ENCODE measurements at places on chromosomes 7 and 10.

DNA sequence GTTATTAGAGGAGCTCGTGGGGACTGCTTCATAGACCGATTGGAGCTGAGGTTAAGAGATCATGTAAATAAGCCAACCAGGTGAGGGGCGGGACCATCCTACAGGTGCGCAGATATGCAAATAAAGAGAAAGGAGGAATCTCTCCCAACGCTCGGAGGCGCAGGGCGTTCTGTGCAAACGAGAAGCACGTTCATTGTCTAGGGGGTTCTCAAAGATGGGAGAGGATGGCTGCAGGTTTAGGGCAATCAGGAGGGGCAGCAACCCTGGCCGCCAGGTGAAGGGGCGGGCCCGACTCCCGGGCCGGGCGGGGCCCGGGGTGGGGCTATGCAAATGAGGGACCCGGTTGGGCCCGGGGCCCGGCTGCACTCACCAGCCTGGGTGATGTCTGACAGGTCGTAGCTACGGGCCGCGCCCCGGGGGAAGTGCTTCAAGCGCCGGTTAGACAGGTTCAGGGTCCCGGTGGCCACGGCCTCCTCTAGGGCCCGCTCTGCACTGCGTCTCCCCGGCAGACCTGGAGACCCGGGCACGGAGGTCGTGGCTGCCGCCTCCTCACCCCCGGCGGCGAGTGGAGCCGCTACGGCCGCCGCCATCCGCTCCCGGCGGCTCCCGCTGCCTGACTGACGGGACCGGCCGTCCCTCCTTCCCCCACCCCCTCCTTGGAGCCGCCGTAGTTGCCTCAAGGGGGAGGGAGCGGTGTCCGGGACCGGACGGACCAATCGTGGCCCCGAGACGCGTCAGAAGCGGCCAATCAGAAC, at the start of gene LRCH4:
Gene LRCH4 (minus strand): TSS at position 619 of the 755 bp plus-strand sequence. CDS start 29 bp downstream, at position 590.
- no peak for DNase-seq

GRCh38 chr7:7100432-7100849, 81.9 kb upstream of the C1GALT1 start:
- DNase-seq: no peak

GRCh38 chr10:4099202-4099601, 314.2 kb upstream of the KLF6 start:
- no peak for DNase-seq

DNA sequence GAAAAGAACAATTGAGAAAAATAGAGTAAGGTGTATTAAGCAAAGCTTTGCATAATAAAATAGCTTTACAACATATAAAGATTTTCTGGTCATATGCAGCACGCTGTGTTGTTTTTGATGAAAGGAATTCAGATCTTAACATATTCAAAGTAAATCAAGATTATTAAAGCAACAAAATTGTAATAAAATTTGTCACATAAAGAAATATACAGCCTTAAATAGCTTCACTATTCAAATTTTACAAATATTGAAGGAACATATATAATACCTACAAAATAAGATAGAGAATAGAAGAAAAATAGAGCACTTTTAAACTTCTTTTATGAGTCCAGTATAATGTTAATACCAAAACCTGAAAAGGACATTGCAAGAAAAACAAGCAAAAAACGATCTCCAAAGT, 749.1 kb upstream of the POT1 start:
- DNase-seq: no peak

DNA sequence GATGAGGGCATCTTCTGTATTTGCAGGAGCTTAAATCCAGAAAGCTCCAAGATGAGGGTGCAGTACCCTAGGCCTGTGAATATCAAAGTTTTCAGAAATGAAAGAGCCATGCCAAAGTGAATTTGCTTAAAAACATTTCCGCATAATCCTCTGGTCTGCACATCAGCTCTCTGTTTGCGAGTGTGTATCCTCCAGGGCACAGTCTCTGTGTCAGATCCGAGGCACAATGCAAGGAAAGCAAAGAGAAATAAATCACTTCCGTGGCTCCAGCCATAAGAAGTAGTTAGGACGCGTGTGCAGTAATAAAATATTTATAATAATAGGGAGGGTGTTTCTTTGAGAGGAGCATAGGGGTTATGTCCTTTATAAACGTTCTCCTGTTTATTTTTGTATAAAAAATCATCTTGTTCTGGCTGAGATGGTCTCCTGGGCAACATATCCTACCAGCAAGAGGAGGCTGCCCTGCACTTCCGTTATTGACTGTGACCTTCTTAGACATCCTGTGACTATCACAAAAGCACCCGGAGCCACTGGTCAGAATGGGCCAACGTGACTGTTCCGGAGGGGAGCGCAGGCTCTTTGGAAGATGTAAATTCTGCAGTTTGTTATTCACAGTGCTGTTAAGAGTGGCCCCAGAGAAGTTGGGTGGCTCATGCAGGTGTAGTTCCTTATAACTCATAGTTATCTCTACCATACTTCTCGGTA, 667.6 kb upstream of the FOXK1 start:
- DNase-seq: no peak

DNA sequence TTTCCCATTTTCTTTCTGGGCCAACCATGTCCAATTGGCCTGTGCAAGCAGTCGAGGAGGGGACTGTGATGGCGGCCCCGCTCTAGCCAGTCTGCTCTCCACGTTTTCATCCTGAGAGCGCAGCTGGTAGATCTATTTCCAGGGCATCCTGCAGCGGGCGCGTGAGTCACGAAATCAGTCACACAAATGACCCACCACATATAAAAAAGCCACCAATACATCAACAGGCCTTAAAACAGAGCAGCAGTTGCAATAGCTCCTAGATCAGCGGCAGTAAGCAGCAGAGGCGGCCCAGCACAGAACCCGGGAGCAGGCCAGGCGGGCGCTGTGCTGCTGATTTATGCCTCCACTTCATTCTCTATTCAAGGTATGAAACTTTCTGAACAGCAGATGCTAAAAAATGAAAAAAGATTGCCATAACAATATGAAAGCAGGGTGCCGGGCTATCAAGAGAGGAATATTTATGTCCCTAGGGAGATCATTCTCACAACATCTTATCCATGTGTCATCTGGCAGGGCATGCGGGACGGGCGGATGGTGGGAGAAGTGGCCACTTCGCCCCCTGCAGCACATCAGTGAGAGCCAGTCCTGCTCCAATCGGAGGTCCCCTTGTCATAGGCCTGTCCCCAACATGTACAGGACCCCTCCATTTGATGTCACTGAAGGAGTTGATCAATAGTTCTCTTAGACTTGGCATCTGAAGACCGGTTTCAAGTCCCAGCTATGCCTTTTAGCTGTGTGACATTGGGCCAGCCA, 98.0 kb upstream of the GPR26 start:
- no peak for DNase-seq

- no peak for DNase-seq
Observed at GRCh38 chr7:755413-755805, 28.3 kb upstream of the PRKAR1B start.

GRCh38 chr10:24310104-24310503, 101.2 kb downstream of the KIAA1217 start:
- DNase-seq: no peak

- no peak for DNase-seq
Observed at GRCh38 chr7:123538189-123538714, 3.9 kb upstream of the IQUB start.

DNA sequence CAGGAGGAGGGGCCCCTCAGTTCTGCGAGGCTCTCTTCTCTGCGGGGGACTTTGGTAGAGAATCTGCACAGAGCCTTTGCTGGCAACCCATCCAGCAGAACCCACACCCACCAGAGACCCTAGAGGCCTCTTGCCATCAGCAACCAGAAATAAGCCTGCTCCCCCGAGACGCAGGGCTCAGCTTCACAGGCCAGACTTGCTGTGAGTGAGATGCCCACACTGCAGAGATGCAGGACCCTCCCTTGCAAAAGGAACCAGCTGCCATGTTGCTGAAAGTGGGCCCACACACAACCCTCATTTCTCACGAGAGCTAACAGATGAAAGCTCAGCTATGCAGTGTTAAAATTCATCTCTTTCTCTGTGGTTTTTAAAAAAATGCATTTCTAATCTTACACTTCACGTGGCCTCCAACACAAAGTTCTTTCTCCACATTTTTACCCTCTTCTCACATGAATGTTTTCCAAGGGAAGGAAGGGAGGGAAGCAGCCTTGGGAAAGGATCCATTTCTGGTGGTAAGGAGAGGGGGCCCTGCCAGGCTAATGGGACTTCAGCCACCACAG, 171.6 kb downstream of the CCDC3 start:
- no peak for DNase-seq

DNA sequence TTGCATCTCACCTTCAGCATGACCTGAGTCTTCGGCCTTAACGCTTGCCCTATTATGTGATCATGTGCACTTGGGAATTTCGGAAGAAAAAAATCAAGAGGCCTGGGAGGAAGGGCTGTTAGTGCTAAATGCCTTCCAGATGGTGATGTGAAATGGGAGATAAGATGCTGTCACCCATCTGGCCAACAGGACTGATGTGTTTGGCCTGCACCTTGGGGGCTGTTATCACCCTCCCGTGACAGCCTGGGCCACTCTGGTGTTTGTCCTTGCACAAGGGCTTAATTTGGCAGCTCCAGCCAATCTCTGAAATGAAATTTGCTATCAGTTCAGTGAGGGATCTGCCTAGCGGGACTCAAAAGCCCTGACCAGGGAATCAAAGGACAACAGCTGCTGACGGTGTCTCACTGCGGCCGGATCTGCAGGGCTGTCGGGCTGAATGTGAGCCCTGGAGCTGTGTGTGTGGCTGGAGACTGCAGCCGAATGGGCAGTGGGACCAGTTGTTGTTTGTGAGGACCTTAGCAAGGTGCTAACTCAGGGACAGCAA, 131.4 kb upstream of the BTBD16 start:
- no peak for DNase-seq

DNA sequence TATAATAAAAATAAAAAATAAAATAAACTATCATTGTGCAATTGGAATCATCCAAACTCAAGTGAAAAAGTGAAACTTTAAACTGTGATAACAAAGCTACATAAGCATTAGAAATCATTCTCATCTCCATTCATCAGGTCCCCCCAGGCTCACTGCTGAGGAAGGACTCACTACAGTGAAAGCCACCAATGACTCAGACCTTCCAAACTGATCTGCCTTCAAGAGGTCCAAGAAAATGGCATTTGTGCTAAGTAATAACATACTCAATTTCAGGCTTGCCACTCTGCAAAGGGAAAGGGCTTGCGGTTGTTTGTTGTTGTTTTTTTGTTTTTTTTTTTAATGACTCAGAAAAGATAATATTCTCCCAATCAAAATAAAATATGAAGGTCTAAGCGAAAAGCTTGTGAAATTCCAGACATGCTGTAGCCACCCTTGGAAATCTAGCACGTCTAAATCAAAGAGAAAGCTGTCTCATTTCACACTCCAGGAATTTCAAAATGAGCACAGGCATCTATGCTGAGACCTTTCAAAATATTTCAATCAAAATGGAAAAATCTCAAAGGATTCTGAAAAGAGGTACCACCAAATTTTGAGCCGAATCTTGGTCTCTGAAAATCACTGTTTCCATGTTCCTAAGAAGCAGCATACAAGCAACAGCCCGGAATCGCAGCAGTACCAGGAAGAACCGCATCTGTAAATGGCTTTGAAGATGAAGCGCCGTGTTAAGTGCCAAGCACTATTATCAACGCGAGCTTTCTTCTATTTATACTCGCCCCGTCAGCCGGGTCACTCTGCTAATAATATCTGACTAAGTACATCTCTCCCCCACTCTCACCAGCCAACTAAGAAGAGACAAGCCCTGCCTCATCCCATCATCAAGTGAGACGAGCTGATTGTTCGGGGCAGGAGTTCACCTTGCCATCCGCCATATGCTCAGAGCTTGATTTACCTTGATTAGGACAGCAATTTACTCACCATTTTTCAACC, 13.5 kb downstream of the SFMBT2 start:
- no peak for DNase-seq

- no peak for DNase-seq
Observed at GRCh38 chr7:111527545-111527944, 34.7 kb downstream of the IMMP2L start.
